Inflammatory macrophage (primary cell): ENCODE measurements at places on chromosomes 1 and 21.

DNA sequence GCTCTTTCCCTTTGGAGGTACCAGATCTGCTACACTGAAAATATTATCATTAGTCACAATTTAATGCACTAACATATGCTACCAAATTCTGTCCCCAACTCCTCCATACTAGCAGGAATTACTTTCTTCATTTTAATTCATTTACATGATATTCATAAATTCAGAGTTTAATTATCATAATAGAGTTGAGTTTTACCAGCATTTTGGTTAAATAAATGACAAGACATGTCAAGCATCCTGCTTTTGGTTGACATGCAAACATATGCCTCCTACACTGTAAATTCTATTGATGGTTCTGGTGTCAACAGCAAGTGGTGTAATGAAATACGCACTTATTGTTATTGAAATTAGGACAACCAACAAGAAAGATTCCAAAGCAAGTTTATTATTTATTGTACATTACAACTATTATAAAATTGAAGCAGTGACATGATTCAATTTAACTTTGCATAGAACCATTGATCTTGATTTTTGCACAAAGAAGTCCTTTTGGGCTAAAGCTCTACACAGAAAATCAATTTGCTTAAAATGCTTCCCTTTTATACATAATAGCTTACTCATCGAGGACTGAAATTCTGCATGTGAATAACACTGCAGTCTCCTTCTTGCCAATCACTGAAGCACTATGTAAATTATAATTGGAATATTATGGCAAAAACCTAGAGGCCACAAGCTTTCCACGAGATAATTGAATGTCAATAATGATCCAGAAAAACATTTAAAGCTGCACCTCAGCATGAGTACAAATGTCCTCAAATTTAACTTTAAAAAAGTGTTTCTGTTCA, 728.6 kb upstream of the ADGRL2 start:
- no peak for DNase-seq

GRCh38 chr1:41580520-41581172, 96.2 kb upstream of the EDN2 start:
- no peak for DNase-seq

GRCh38 chr21:45302082-45303061, 14.7 kb upstream of the POFUT2 start:
- DNase-seq = no peak

- DNase-seq = peak; percentile 78
Observed at GRCh38 chr1:27438621-27439061, 46.2 kb downstream of the GPR3 start.

DNA sequence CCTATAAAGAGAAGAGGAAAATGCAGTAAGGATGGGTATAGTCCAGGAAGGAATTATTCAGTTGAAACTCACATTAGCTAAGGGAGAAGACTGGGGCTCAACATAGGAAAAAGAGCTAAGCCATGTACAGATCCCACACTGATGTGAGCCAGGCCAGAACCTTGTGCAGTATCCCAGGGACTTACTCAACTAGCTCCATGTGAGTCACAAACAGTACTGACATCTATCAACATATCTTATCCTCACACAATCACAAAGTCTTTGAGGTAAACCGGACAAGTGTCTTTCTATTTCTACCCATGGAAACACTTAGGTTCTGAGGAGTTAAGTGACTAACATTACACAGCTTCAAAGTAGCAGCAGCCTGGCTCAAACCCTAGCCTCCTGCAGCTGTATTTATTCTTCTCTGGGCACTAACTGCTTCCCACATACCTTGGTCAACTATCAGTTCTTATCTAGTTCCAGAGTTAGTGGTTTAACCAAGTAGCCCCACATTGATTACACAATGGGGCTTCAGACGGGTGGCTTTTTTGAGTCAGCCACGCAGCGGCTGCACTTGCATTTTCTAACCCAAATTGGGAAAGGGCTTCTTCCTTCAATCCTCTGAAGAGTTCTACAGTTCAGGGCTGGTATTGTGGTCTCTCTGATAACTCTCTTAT, 9.5 kb downstream of the CD5L start:
- DNase-seq = no peak

DNA sequence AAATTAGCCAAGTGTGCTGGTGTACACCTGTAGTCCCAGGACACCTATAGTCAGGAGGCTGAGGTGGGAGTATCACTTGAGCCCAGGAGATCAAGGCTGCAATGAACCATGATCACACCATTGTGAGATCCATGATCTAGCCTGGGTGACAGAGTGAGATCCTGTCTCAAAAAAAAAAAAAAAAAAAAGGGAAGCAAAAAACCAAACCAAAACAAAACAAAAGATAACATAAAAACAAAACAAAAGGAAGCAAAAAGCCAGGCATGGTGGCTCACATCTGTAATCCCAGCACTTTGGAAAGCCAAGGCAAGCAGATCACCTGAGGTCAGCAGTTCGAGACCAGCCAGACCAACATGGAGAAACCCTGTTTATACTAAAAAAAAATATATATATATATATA, 9.4 kb upstream of the AKR1A1 start:
- peak; percentile 36 for DNase-seq

- peak; percentile 39 for DNase-seq
Observed at GRCh38 chr1:243213045-243213787, 41.9 kb downstream of the CEP170 start.

- DNase-seq = no peak
Observed at GRCh38 chr1:203082571-203083462, 3.0 kb downstream of the MYOG start.

DNA sequence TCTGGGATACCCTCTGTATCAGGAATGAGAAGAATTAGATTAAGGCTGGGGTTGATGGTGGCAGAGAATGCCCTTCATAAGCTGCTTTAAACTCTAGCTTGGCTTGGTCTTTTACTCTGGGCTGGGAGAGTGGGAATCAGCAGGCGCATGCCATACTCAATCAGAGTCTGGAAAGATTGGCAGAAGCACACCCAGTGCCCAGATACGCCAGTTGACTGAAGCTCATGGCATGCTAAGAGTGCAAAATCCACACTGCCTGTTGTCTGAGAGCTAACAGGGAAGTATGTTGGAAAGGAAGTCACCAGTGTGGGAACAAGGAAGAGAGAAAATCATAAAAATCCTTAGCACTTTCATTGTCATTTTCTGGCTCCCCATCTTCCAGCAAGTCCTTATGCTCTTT, 53.0 kb downstream of the HMCN1 start:
- no peak for DNase-seq

GRCh38 chr1:2624735-2625300, 8.0 kb downstream of the MMEL1 start:
- DNase-seq = no peak

- no peak for DNase-seq
Observed at GRCh38 chr1:160092366-160093068, 5.9 kb downstream of the IGSF8 start.

GRCh38 chr1:109388884-109389637, 8.7 kb downstream of the SORT1 start:
- peak; percentile 38 for DNase-seq

GRCh38 chr1:204130981-204131892, 20.6 kb downstream of the ETNK2 start:
- no peak for DNase-seq

DNA sequence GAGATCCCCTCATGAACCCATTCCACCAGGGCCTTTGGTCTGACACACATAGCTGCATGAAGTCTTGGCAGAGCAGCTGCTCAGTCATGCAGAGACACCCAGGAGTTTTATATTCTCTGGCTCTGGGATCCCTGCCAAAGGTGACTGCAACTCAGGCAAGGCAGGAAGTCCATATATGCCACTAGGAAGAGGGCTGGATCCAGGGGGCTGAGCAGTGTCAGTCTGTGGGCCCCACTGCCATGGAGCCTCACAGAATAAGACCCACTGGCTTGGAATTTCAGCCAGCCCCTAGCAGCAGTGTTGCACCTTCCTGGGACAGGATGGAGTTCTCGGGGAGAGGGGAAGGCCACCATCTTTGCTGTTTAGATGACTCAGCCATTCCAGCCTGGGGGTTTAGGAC, 199.7 kb downstream of the TBX15 start:
- no peak for DNase-seq

GRCh38 chr1:111696330-111696729, 42.9 kb downstream of the INKA2 start:
- no peak for DNase-seq

DNA sequence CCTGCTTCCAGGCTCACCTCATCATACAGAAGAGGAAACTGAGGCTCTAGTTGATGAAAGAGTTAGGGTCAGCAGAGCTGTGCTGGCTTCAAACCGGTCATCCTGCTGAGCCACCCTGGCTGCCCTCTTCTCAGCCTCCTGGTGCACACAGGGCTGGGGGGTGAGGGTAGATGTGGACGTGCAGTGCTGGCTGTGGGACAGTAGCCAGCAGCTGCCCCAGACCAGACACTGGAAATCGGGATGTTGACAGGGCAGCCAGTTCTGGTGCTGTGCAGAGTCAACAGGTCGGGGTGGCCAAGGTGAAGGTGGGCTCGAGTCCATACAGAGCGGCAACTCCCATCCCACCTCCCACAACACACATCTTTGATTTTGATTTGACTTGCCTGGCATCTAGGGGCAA, 1.5 kb upstream of the CLCNKA start:
- DNase-seq = no peak

GRCh38 chr1:97630948-97631347, 289.9 kb downstream of the DPYD start:
- DNase-seq = no peak

DNA sequence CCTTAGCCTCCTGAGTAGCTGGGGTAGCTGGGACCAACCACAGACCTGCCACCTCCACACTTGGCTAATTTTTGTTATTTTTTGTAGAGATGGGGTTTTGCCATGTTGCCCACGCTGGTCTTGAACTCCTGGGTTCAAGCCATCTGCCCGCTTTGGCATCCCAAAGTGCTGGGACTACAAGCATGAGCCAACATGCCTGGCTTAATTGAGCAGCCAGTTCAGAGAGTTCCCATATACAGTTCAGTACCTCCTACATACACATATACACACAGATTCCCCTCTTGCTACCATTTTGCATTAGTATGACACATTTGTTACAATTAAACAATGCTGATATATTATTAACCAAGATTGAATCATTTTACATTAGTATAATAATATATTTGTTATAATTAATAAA, 2.9 kb downstream of the RNPEP start:
- no peak for DNase-seq

- DNase-seq = no peak
Observed at GRCh38 chr21:36111238-36111637, 23.6 kb upstream of the CBR3 start.

GRCh38 chr21:41477641-41478318, 30.2 kb downstream of the TMPRSS2 start:
- no peak for DNase-seq

DNA sequence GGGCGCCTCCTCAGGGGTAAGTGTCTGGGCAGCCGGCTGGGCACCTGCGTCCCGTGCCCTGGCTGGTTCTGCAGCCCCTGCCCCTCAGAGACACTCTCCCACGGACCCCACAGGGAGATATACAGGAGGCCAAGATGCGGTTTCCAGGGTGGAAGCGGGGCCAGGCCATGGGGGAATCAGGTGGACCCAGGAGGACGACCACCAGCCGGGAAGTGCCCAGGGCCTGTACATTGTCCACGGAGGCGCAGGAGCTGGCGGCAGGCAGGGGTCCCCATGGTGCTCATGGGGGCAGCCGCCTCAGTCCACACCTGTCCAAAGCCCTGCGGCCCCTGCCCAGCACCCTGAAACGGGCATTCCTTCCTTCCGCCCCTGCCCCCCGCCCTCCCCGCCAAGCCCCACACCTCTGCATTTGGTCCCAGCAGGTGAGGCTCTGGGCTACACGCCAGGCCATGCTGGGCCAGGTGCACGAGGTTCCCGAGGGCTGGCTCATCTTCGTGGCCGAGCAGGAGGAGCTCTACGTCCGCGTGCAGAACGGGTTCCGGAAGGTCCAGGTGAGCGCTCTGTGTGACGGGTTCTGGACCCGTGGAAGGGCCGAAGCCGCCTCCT, 36.7 kb downstream of the SLC19A1 start:
- no peak for DNase-seq

DNA sequence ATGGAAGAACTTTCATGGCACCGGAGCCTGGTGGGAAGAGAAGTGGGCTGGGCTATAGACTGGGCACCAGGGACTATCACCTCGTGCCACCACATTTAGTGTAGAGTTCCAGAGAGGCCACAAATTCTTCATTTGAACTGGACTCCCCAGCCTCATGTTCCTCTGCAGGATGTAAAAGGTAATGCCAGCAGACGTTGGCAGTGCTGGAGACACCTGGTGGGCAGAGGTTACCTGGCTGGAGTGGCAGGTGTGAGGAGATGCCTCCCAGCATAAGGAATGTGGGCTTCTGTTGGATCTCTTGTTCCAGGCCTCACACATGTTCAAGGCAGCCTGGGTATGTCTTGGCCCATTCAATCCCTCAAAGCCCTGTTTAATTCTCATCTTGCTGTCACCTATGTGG, 35.2 kb downstream of the TEX35 start:
- DNase-seq = no peak

- DNase-seq = no peak
Observed at GRCh38 chr1:64750875-64751274, 6.0 kb downstream of the RAVER2 start.

GRCh38 chr1:112172294-112172882, 182.9 kb upstream of the KCND3 start:
- no peak for DNase-seq

DNA sequence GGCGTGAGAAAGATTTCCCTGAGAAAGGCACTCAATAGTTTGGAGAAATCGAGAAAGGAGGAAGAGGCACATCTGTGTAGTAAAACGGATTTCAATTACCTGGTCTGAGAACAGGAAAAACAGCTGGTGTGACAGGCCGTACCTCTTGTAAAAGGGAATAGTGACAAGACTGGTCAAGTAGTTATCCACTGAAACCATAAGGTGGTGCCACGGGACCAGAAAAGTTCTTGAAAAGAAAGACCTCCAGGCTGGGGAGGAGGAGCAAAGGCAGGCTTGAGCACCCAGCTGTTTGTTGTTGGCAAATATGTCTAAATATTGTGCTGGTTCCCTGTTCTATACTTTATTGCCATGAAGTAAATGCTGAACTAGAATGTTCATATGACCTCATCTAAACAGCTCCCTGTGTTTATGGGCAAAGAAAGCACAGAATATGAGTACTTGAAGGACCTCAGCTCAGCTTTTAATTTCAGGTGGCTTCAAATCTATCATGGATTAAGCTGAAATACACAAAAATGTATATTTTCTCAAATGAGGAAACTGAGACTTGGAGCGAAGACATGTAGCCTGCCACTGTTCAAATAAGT, 4.0 kb downstream of the HAO2 start:
- DNase-seq = no peak

DNA sequence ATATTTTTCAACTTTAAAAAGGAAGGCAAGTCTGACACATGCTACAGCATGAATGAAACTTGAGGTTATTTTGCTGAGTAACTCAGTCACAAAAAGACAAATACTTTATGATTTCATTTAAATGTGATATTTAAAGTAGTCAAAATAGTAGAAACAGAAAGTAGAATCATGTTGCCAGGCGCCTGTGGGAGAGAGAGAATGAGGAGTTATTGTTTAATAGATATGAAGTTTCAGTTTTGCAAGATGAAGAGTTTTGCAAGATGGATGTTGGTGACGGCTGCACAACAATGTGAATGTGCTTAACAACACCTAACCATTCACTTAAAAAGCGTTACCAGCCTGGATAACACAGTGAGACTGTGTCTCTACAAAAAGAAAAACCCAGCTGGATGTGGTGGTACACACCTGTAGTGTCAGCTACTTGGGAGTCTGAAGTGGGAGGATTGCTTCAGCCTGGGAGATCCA, 20.7 kb upstream of the ATP1A1 start:
- peak; percentile 13 for DNase-seq

- DNase-seq = no peak
Observed at GRCh38 chr1:103461161-103462105, 64.1 kb upstream of the RNPC3 start.

GRCh38 chr1:83027511-83027910, 971.4 kb downstream of the TTLL7 start:
- no peak for DNase-seq
